ENCODE measurements at places on chromosomes 12 and 14.

- DNase-seq, result no peak
Measured at GRCh38 chr12:29682088-29682487, 101.7 kb downstream of the TMTC1 start.

- DNase-seq, result no peak
Measured at GRCh38 chr12:56763753-56764657, 881 bp downstream of the HSD17B6 start.

GRCh38 chr14:33563191-33563900, 387.5 kb downstream of the EGLN3 start:
- DNase-seq, result no peak

- no peak for DNase-seq
Measured at GRCh38 chr14:44896275-44897040, 65.3 kb downstream of the KLHL28 start.

DNA sequence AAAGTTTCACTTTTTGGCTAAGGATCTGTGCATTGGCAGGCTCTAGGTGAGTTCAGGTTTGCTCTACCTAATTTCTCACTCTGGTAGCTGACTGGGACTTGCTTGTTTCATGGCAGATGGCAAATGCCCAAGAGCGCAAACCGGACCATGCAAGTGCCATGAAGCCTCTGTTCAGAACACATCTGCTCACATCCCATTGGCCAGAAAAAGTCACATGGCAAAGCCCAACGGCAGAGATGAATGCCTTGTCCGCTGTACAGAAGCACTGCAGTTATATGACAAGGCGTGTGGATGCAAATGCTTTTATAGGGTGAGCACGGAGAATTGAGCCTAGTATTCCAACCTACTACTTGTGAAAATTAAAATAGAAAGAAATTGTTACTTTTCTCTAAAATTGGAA, 202.2 kb upstream of the HMGA2 start:
- no peak for DNase-seq

- no peak for DNase-seq
Measured at GRCh38 chr14:52583544-52583943, 30.9 kb downstream of the GPR137C start.

Measured in psoas muscle (tissue), 8 donors.